Central memory CD4-positive, alpha-beta T cell (primary cell): ENCODE measurements at places on chromosomes 11 and 22.

- no peak for DNase-seq
Measured at GRCh38 chr11:113721462-113722066, 15.5 kb upstream of the TMPRSS5 start.

DNA sequence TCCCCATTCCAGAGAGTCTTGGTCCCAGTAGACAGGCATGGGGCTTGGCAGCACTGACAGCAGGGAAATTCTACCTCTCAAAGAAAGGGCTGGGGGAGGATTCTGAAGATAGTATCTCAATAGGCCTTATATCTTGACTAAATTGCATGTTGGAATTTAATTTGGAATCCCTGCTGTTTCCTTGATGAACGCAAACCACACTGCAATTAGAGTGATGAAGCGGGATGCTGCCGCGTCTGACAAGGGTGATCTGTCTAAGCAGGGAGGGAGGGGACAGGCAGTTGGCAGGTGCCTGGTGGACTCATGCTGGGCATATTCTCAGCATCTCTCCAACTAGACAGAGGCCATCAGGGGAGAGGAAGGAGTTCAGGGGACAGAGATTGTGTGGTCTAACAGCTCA, 48.4 kb downstream of the COMMD9 start:
- DNase-seq = no peak

GRCh38 chr11:80096736-80097135, 655.9 kb upstream of the TENM4 start:
- DNase-seq = no peak

DNA sequence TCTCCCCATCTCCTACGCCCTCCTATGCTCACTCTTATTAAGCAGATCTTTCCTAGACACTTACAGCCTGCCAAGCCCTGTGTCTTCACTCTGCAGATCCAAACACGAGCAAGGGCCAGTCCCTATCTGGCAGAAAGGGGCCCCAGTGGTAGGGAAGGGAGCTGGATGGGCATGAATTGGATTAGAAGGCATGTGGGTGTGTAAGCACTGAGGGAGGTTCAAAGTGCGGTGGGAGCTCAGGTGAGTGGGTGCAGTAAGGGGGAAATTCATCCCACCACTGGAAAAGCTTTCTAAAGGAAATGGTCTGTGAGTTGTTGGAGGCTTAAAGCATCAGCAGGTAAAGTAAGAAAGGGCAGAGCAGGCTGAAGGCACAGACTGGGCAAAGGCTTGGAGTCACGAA, 5.5 kb downstream of the TMEM132A start:
- DNase-seq = no peak
